ENCODE measurements at places on chromosomes 3 and 15. TPM values are rescaled to one million over a fixed set of nuclear protein-coding genes. Genes with fewer than 3 reads are reported as not detected.

DNA sequence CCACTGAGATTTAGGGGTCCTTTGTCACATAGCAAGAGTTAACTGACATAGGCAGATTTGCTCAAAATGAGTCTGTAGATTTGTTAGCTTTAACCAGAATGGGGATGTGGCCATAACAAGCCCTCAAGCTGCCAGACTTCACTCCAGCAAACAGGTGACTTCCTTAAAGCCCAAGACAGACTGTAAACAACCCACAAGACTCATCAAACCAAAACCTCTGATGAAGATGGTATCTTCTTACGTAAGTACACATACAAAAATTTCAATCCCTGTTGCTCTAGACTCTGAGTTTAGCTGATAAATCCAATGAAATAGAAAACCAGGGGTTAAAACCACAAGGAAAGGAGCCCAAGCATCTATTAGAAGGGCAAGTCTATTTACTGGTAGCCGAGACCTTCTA, 18.2 kb upstream of the ZBTB20 start:
- DNase-seq, result no peak

The GOLGA8J gene
- total RNA-seq, result not detected

The SLC35A5 gene
- total RNA-seq, result 51.4 TPM

DNA sequence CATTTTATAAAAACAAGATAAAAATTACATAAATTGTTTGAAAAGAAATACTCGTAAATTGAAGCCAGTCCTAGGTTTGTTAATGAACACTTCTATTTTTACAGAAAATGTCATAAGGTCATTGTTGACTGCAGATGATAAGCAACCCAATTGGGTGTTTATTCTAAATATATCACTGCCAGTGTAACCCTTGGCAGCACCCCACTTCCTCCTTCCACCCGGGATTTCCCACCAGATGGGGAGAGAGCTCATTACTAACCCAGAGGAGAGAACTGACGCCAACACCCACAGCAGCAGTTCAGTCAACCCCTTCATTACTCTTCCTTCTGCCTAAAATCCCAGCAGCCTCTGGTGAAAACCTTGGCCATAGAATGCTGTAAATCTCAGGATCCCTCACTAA, 307.6 kb downstream of the GAP43 start:
- no peak for DNase-seq

- no peak for DNase-seq
These were observed 25.1 kb downstream of the ALDH1L1 start for GRCh38 chr3:126155280-126155640.

- no peak for DNase-seq
These were observed 68.4 kb upstream of the FLNB start for GRCh38 chr3:57939775-57940174.

DNA sequence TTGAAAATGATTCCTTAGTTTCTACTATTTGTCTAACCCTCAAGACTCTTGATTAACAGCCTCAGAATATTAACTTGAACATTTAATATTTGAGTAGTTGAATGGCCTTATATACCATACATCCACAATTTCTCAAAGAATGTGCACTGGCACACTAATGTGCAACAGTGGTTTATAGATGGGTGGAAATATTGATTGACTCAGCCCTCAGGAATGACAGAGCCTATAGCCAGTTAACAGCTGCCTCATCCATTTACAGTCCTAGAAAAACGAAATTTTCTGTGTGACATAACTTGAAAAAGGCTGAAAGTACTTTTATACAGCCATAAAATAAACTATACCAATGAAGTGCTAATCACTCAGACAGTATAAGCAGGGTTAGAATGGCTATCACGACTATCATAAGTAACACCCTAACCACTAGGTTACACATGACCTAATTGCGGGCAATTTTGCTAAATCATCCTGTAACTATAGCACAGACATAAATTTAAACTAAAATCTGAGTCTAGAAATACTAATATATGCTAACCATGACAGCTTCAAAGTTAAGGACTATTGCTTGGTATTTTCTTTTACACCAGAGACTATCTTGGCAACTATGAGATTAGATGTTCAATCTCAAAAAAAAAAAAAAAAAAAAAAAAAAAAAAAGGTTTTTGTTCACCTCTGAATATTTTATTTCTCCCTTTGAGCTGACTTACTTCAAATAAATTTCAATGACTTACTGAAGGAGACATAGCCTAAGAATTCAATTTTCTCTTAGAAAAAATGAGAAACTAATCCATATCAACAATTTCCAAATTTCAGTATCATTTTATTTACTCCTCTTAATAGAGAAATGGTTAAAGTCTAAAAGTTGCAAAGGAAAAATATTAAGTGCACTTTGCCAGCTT, 9.3 kb downstream of the SECISBP2L start:
- no peak for DNase-seq

DNA sequence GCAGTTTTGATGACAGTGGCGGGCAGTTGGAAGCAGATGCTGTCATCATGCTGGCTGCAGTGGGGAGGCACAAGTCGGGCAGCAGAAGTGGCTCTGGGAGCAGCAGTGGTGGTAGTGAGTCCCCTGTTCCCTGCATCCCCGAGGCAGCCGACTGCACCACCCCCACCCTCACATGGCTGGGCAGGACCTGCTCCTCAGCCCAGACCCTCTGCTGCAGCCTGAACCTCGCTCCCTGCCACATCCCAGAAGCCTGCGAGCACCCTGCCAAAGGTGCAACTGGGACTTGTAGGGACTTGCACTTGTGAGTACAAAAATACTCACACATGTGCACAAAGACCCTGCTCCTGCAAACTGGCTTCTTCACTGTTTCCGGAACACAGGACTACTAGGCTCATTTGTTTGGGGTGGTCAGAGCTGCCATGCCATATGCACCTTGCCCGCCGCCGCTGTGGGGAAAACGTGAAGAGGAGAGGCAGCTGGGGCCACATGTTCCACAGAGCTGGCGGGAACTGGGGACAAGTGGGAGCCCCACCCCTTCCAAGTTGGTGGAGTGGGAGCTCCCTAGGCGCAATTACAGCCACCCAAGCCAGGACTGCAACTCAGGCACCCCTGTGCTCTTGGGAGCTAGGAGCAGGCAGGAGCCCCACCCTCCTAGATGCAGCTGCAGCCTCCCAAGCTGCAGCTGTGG, 2.2 kb downstream of the JMJD7 start:
- no peak for DNase-seq

The PIGZ gene
- total RNA-seq, result 2.9 TPM

The UQCRC1 gene
- 149 TPM for total RNA-seq

DNA sequence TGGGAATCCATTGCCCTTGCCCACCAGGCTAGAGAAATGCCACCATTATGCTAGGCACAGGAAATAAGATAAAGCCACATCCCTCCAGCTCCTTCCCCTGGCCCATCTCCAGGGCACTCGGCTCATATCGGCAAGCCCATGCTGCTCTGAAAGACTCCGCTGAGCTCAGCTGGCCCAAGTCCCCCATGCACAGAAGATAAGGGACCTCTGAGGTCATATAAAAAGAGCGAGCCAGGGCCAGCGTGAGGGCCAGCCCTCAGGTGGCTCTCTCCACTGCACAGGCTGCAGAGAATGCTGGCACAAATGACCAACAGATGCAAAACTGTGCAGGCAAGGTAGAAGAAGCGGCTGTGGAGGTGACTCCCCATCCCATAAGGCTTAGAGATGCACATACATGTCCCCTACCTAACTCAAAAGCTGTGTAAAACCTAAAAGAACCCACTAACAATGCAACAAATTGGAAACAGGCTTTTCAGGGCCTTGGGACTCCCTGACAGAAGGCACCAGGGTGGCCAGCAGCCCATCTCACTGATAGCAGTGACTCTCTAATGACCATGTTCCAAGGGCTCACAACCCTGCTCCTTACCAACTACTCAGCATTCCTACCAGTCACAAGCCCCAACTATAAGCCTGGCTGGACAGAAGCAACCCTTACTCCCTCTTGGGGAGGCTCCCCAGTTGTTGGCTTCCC, 3.0 kb downstream of the RAB6B start:
- no peak for DNase-seq

DNA sequence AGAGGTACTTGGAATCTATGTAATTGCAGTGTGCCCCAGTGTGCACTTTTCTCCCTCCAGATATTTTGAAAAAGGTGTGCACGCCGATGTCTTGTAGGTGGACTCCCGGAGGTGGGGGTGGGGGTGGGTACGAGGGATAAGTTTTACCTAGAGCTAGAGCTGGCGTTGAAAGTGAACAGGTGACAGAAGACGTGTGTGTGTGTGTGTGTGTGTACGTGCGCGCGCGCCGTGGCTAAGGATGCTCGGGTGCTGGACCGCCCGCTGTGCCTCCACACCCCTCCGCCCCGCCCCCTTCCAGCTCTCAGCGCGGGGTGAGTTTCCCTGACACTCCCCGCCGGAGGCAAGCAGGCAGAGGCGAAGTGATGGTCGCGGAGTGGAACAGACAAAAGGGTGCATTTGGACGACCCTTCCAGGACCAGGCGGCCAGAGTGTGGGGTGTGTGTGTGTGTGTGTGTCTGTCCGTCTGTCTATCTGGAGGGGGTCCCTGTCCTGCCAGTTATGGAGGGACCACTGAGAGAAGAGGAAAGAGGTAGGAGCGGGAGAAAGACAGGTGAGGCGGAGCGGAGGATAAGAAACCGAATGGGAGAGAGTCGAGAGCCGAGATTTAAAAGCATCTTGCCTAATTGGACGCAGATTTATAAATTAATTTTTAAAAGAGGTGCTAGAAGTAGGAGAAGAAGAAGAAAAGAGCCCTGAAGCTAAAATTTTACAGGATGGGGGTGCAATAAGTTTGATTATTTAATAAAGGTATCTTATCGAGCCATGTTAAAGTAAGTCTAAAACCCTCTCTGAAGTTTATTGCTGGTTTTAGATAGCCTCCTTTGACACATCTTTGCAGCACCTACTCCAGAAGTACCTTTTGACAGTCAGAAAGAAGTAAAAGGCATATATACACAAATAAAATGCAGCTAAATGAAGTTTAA, 335.8 kb upstream of the THRB start:
- DNase-seq, result peak; percentile 32

The HYAL1 gene
- total RNA-seq, result 0.41 TPM

GRCh38 chr15:92393980-92394308, 263 bp downstream of the ST8SIA2 start:
- DNase-seq, result peak; percentile 12

The PLSCR2 gene
- total RNA-seq, result not detected

DNA sequence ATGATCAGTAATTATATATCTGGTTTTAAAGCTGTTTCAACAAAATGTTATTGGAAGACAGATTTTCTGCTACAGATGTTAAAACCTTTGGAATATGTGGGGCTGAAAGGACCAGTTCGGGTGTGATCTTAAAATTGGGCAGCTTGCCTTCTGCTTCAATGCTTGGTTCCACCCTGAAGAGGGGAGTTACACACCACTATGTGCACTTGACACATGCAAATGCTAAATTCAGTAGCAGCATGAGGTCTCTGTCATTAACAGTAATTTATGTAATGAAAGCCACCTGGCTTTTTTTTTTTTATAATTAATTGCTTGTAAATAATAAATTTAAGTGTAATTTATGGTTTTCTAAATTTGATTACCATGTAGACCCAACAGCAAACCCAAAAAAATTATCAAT, 24.6 kb downstream of the CDIN1 start:
- no peak for DNase-seq

DNA sequence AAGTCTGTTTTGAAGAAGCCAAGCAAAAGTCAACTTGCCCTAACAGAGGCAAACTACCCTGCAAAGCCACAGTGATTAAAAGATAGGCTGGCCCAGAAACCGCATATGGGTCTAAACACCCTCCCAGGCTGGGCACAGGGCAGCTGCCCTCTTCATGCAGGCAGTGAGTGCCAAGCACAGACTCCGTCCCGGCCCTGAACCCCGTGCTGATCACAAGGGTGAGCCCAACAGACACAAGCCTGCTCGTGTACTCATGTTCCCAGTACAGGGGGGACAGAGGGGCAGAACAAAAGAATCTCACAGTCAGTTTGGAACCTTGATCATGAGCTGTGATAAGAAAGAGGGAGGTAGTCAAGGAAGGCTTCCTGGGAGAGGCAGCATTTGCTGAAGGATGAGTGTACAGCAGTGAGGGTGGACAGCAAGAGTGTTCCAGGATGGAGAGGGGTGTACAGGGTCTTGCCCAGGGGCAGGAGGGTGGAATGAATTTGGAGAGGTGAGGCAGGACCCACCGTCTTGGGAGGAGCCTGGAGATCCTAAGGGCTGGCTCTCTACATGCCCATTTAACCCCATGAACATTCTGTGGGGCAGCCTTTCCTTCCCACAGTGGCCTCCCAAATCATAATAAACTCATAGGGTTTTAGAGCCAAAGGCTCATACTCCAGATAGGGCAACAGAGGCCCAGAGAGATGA, 43.2 kb upstream of the PRR23E start:
- no peak for DNase-seq

GRCh38 chr15:32029409-32029861, 880 bp upstream of the CHRNA7 start:
- DNase-seq, result no peak

All from frontal cortex (tissue), 4 donors.